ENCODE measurements at places on chromosomes 1 and 21.

DNA sequence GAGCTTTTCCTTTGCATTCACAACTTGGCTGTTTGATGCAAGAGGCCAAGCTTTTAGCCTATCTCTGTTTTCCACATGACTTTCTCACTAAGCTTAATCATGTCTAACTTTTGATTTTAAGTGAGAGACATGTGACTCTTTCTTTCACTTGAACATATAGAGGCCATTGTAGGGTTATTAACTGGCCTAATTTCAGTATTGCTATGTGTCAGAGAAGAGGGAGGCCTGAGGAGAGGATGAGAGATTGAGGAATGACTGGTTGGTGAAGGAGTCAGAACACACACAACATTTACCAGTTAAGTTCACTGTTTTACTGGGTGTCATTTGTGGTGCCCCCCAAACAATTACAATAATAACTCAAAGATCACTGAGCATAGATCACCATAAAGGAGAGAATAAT lies 193.5 kb downstream of the CYYR1 start:
- no peak for DNase-seq

GRCh38 chr1:206098242-206098919 lies 18.8 kb downstream of the AVPR1B start:
- no peak for DNase-seq

DNA sequence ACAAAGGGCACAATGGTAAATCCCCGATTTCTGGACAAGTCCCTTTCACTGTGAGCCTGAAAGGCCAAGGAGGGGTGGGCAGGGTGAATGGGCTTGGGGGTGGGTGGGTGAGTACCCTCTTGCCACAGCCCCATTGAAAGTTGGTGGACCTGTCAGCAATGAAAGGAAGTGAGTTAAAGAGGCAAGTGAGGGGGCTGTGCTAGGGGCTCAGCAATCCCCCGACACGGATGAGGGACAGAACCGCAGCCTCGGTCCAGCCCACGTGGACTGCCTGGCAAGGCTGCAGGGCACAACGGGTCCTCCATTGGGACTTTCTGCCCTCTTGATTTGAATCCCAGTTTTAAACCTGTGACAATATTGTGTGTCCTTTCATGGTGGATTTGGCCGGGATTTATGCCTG lies 255.3 kb downstream of the FOXD2 start:
- DNase-seq, result no peak

DNA sequence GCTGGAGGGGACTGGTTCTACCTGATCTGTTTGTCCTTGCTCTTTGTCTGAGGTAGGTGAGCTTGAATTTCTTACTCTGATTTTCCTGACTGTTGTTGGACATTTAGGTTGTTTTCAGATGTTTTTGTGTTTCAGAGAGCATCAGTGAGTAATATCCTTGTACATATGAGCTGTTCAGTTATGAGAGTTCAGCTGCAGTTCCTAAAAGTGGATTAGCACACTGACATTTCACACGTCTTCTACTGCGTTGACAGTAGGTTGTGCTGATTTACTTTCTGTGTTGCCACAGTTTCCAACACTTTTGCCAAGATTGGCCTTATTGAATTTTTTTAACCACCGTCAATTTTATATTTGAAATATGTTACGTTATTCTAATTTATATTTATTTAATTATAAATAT lies 27.7 kb downstream of the CXADR start:
- DNase-seq, result no peak

DNA sequence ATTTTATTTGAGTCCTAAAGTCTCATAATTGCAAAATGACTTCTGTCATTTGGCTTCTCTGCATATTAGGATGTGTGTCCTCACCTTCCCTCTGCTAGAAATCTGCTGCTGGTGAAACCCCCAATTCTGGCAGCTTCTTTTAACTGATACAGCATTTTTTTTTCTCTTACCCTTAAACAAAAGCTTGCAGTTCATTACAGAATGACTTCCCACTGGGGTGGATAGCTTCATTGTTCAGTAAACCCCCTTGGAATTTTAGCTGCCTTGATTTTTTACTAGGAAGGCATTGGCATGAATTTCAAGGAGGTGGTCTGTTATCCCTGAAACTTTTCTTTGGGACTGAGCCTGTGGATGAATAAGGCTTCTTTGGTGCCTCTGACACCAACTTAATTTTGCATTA lies 16.8 kb downstream of the TSEN15 start:
- DNase-seq, result no peak

- DNase-seq, result no peak
These were observed 32.6 kb downstream of the NMNAT2 start for GRCh38 chr1:183385340-183386144.

DNA sequence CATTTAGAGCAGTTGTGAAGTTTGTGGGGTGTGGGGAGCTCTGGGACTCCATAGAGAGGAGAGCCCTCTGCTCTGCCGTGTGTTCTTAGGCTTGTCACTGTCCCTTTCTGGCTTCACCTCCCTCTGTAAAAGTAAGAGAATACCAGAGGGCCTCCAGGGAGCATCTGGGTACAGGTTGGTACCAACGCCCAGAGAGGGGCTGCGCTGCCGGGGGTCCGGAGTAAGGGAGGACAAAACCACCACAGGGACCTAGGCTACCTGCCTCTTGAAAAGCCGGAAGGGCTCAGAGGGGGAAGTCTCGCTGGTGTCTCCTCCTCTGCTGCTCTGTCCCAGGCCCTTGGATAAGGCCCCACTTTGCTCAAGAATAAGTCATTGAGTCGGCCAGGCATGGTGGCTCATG lies 3.1 kb upstream of the TINAGL1 start:
- DNase-seq, result no peak

GRCh38 chr1:55309786-55310504 lies 94.8 kb upstream of the USP24 start:
- DNase-seq, result no peak

DNA sequence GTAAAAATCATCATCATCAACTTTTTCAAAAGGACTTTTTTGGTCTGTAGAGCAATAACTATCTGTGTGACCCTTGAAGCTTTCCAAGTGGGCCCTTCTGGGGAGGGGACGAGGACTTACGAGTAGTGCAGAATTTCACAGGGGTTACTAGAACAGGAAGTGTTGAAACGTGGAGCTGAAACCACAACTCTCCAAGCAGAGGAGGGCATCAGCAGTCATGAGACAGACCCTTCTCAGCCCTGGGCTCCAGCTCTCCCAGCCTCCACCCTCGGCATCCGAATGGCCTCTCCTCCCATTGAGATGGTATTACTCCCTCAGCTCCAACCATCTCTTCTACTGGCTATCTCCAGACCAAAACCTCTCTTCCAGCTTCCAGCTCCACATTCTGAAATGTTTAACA lies 3.6 kb downstream of the FAM89A start:
- no peak for DNase-seq

DNA sequence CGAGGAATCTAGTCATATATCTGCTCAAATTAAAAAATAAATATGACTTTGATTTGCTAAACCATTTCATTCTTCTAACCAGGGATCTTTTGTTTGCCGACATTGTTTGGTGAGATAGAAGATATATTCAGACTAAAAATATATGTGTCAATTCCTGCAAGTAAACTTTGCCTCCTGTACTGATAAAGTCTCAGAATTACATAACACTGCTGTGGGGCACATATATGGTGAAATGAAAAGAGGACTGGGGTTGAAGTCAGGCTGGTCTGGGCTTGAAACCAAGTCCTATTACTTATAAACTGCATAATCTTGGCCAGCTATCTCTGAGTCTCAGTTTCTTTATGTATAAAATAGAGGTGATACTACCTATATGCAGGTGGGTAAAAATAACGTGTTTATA lies 9.8 kb downstream of the SCMH1 start:
- DNase-seq, result no peak

- no peak for DNase-seq
These were observed 157.4 kb downstream of the SIPA1L2 start for GRCh38 chr1:232472485-232473041.

DNA sequence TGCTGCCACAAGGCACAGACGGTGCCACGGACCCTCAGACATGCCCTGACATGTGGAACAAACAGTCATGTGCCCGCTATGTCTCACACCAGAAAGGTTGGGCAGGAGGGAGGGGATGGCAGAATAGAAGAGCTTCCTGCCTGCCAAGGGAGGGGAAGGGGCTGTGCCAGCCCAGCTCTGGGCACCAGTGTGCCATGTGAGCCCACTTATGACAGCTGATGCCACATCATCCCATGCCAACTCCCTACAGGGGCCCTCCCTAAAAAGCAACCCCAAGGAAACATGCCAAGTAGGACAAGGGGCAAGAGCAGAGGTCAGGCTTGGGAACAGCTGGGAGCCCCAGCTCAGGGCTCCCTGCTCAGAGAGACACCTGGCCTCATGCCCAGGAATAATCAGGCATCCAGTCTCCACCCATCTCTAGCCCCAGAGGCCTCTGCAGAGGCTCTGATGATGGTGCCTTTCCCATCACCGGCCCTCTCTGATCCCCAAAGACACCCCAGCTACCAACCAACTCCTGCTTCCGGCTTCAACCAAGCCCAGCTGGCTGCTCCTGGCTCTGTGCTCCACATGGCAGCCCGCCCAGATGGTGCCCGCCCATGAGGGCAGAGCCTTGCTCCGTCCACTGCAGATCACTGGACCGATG lies 10.3 kb downstream of the ADGRB2 start:
- no peak for DNase-seq

- no peak for DNase-seq
These were observed 19.2 kb downstream of the NFASC start for GRCh38 chr1:204889681-204890383.

GRCh38 chr1:8962812-8963530 lies 17.3 kb downstream of the CA6 start:
- DNase-seq, result no peak

GRCh38 chr1:42316292-42316691 lies 18.7 kb downstream of the FOXJ3 start:
- DNase-seq, result no peak

- no peak for DNase-seq
These were observed 13.5 kb downstream of the AZIN2 start for GRCh38 chr1:33094486-33094885.

GRCh38 chr1:204278958-204279357 lies 65.2 kb upstream of the GOLT1A start:
- DNase-seq, result no peak

- DNase-seq, result no peak
These were observed 10.8 kb upstream of the CACYBP start for GRCh38 chr1:174988986-174989385.

DNA sequence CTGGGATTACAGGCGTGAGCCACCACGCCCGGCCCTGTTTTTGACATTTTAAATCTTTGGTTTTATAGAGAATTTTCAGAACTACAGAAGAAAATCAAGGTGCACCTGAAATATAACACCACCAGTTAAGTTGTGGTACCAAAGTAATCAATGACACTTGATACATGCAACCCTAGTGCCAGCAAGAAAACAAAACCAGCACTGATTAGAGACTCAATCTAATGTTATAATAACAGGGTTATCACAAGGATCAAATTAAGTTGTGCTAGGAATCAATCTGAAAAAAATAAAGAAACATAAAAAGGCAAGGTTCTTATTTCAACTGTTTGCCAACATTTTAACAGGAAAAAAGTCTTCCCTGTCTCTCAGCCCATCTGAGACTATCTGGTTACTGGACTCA lies 23.8 kb downstream of the TGFBR3 start:
- DNase-seq, result no peak

DNA sequence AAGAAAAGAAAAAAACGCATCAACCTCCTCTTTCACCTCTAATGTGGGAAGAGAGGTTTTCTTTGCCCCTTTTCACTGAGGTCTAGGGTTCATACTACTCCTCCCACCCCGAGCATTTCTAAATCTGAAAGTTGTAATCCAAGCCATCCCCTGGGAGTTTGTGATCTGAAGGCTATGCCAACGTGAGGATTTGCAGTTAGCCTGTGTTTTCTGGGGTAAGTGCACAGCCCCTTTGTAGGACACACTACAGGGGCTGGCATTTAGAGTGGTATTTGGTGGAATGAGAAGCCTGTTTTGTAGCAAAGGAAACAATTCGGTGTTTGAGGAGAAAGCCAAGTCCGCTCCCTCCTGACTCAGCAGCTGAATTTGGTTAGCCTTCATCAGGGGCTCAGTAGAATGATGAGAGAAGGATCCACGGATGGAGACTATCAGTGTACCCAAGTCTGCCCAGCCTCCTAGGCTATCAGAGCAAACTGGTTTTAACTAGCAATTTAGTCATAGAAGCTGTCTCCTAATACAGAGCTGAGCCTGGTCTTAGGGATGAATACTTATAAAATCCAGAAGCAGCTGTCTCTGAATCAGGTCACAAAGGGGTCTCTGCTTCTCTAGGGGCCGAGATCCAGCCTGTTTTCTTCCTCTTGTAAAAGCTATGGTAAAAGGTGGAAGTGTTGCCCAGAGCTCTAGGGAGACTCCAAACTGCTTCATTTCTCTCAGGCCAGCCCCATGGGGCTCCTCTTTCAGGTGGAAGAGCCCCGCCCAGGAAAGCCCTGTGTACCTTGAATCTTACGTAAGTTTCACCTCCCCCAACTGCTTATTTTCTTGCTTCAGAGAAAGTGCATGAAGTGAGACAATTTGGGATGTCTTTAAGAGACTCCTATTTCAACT lies 2.1 kb downstream of the PCP4L1 start:
- DNase-seq, result no peak

DNA sequence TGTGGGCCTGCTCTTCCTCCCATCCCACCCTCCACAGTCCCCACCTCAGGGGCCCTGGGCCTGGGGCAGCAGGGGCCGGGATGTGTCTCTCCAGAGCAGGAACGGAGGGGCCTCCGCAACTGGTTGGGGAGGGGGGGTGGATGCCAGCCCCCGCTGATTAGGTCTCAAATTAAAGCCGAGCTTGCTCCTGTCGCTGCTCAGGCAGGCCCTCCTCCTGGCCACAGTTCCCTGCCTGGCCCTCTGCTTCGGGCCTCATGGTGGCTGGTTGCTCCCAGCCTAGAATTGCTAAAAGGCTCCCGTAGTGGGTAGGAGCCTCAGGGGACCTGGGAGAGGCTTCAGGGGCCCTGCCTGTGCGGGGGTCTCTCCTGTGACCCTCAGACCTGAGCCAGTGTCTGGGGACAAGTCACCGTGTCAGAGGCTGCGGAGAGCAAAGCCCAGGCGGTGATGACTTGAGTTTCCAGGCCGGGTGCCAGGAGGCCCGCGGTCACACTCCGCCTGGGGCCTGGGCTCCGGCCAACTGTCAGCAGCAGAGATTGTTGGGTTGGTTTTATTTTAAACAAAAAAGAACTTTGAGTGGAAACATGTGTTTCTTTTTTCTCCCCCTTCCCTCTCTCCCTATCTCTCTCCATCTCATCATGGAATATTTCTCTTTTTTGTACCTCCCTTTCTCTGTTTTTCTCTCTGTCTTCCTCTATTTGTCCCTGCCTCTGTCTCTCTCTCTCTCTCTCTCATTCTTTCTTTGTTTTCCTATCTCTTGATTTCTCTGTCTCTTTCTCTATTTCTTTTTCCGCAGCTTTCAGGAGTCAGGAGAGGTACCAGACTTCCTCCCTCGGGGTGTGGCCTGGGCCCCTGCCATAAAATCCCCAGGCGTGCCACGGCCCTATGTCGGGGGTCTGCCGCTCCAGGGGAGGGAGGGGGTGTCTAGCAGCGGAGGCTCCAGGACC lies 20.0 kb upstream of the EPHA2 start:
- DNase-seq, result no peak

- peak; percentile 7 for DNase-seq
These were observed 35.7 kb upstream of the CNN3 start for GRCh38 chr1:94962409-94963265.

- DNase-seq, result no peak
These were observed 430 bp downstream of the FAM167B start for GRCh38 chr1:32247452-32247851.

All from stimulated activated CD4-positive, alpha-beta T cell treated with anti-CD3 and anti-CD28 coated beads, Interleukin-4, amount 100 ng/mL, for 48 hours (primary cell).